Activated naive CD8-positive, alpha-beta T cell treated with anti-CD3 and anti-CD28 coated beads, Interleukin-2, amount 10 ng/mL, durations not matched to agents 7 days and 5 days (primary cell): ENCODE measurements at places on chromosomes 12 and 14. TPM values are rescaled to one million over a fixed set of nuclear protein-coding genes. Genes with fewer than 3 reads are reported as not detected.

GRCh38 chr12:9149372-9149771 is 33.7 kb upstream of the A2M start:
- no peak for DNase-seq

DNA sequence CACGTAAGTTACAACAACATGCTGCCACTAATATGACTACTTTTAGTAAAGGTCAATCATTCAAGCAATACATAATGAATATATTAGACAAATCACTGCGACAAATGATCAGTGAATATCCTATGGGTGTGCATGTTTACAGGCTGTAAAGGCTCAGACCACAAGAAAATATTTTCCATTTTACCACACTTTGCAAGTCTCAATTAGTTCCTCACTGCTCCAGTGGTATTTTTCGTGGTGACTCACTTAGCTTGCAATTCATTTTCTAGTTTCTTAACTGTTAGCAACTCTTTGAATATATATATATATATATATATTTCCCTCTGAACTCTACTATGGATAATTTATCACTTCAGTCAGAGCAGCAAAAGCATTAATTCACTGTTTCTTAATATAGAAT is 96.9 kb downstream of the EML5 start:
- DNase-seq = no peak

DNA sequence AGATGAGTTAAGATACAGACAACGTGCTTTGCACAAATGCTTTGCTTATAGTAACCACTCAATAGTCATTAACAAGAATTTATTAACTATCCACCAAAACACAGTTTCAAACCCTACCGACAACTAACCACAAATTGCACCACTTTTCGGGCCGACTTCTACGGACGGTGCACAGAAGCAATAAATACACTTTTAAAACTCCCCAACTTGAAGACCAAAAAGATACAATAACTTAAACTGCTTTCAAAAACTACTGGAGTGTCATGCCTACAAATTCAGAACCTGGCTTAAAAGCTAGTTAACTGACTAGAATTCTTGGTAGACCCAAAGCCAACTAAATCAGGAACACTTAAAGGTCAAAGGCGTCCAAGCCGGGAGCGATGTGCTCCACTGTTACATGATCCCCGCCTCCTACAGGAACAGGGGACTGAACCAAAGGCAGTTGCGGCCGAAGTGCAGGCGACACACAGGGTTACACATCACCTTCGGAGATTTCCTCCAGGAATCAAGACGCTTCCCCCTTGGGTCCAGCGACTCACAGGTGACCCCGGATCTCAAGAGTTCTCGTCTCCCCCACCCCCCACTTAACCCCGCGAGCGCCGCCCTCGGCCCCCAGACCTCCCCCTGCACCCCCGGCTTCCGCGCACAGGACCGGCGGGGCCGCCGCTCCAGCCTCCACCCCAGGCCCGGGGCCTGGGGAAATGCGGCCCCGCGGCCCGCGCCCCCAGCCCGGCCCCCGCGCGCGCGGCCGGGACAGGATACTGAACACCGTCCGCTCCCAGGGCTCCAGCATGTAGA is 507 bp downstream of the SPTSSA start:
- DNase-seq = no peak

- no peak for DNase-seq
Observed at GRCh38 chr14:76495983-76496382, 120.0 kb downstream of the ESRRB start.

- DNase-seq = no peak
Observed at GRCh38 chr12:52149651-52150241, 42.1 kb downstream of the KRT80 start.

- no peak for DNase-seq
Observed at GRCh38 chr12:7061596-7061995, 1.1 kb downstream of the C1S start.

- DNase-seq = no peak
Observed at GRCh38 chr12:58981961-58982360, 61.7 kb upstream of the LRIG3 start.

DNA sequence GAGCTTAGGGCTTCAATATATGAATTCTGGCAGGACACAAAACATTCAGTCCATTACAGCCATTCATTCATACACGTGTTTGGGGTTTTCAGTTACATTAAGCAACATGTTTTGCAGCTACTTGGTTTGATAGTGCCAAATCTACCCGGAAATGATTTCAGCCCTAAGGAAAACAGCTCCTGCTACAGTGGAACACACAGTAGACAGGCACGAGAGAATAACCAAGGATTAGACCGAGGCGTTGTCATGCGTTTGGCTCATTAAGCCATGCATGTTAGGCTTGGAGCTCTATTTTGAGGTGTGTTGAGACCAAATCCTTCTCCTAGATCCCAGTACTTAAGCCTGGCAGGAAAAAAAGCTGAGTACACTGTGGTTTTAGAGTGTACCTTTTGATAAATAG is 177.4 kb downstream of the PRKCH start:
- DNase-seq = no peak

DNA sequence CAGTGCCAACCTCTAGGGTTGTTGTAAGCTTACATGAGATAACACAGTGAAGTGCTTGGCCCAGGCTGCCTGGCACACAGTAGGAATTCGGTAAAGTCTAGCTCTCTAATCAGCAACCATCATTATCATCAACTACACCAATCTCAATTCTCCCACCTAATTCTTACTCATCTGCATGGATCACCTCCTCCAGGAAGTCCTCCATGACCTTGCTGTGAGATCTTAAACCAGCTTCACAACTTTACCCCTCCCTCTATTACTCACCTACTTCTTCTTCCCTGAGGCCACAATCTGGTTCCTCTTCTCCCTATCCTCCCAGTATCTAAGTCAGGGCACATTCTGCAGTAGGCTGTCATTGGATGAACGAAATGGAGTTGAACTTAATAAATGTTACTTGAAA is 67.3 kb downstream of the GSC start:
- no peak for DNase-seq

DNA sequence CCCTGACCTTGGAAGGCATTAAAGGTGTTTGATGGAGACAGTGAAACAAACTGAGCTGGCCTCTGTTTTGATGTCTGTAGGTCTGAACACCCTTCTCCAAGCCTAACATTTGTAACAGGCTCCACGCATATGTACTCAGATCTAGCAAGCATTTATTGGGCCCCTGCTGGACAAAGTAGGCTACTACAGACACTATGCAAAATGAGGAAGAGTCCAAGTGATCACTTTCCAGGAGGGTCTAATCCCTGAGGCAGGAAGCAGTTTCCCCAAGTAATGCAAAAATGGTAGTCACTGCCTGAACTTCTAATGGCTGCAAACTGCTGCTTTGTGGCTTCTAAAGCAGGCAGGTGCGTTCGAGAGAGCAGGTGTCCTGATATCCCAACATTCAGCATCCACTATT is 405.8 kb downstream of the MED13L start:
- DNase-seq = no peak

GRCh38 chr12:101939856-101940265 is 62.5 kb downstream of the DRAM1 start:
- no peak for DNase-seq

- no peak for DNase-seq
Observed at GRCh38 chr12:124800506-124800905, 63.2 kb downstream of the SCARB1 start.

- no peak for DNase-seq
Observed at GRCh38 chr12:105476616-105477015, 146.1 kb downstream of the C12orf75 start.

GRCh38 chr12:79069009-79069408 is 204.4 kb downstream of the SYT1 start:
- no peak for DNase-seq

- DNase-seq = no peak
Observed at GRCh38 chr12:9104087-9104486, 11.6 kb downstream of the A2M start.

- DNase-seq = no peak
Observed at GRCh38 chr12:67091204-67091603, 178.0 kb upstream of the CAND1 start.

GRCh38 chr14:106044515-106044914 is 518.1 kb downstream of the TMEM121 start:
- DNase-seq = no peak

GRCh38 chr12:48118284-48118871 is 786 bp upstream of the PFKM start:
- no peak for DNase-seq

DNA sequence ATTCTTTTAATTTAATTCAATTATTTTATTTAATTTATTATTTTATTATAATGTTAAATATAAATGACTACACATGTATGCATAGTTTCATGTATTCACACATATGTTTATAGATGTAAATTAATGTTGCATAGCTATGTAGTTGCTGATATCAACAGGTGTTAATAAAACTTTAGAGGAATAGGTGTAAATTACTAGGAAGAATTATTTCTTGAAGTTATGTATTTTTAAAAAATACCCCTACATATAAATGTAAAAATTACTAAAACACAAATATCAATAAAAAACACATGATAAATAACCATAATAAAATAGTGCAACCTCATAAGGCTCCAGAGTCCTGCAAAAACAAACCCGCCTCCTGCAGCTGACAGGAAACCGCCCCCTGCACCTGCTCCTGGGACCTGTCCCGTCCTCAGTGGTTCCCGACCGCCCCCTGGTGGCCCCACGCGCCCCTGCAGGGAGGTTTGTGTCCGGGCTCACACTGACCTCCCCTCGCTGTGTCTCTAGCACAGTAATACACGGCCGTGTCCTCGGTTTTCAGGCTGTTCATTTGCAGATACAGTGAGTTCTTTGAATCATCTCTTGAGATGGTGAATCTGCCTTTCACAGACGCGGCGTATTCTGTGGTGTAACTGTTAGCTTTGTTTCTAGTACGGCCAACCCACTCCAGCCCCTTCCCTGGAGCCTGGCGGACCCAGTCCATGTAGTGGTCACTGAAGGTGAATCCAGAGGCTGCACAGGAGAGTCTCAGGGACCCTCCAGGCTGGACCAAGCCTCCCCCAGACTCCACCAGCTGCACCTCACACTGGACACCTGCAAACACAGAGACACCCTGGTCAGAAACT is 1264.0 kb downstream of the TMEM121 start:
- DNase-seq = peak; percentile 82

DNA sequence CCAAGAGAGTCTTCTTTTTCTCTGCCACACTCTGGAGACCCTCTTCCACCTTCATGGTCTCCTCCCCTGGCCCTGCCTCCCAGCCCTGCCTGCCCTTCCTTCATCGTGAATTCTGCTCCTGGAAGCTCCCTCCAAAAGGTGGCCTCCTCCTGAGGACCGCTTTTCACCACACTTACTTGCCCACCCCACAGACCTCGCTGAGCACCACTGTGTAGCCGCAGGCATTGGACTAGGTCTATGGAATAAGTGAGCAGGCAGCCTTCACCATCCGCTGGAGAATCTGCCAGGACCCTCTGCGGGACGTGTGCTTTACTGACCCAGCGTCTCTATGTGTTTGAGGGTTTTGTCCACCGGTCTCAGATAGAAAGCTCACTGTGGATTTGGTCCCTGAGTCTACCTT is 9.7 kb upstream of the KRT5 start:
- peak; percentile 11 for DNase-seq

GRCh38 chr14:35985474-35986218 is 159.5 kb downstream of the BRMS1L start:
- DNase-seq = no peak

- peak; percentile 78 for DNase-seq
Observed at GRCh38 chr14:94036313-94037167, 10.4 kb downstream of the OTUB2 start.

DNA sequence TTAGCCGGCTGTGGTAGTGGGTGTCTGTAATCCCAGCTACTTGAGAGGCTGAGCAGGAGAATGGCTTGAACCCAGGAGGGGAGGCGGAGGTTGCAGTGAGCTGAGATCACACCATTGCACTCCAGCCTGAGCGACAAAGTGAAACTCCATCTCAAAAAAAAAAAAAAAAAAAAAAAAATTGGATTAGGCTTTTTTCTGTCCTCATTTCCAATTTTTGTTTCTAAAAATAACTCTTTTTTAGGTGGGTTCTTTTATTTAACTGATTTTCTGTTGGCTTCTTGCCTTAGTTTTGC is 863.7 kb downstream of the LRFN5 start:
- no peak for DNase-seq

DNA sequence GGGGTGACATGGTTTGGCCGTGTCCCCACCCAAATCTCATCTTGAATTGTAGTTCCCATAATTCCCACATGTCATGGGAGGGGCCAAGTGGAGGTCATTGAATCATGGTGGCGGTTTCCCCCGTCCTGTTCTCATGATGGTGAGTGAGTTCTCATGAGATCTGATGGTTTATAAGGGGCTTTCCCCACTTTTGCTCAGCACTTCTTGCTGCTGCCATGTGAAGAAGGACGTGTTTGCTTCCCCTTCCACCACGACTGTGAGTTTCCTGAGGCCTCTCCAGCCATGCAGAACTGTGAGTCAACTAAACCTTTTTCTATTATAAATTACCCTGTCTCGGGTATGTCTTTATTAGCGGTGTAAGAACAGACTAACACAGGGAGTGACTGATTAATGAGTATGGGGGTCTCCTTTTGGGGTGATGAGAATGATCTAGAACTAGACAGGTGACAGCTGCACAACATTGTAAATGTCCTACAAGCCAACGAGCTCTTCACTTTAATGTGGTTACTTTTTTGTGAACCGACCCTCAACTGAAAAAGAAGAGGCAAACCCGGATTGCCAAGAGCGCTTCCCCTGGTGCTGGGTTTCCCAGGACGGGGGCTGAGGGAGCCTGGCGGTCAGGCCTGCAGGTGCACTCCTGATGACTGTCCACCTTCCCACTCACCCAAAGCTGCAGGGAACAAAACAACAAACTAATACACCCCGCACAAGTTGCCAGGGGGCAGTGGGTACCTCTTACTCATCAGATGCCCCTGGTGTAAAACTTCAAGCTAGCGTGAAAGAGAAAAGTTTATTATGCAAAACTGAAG is 90.1 kb downstream of the NCOR2 start:
- no peak for DNase-seq

GRCh38 chr12:110591451-110592051 is 8.4 kb upstream of the PPTC7 start:
- DNase-seq = no peak

- no peak for DNase-seq
Observed at GRCh38 chr12:38144601-38145436, 171.8 kb upstream of the ALG10B start.

GRCh38 chr14:59213368-59214315 is 25.2 kb downstream of the DAAM1 start:
- no peak for DNase-seq

- DNase-seq = no peak
Observed at GRCh38 chr14:99350751-99351150, 78.8 kb upstream of the BCL11B start.

- DNase-seq = no peak
Observed at GRCh38 chr14:86414146-86414545, 884.2 kb downstream of the FLRT2 start.

The KRT2 gene
- total RNA-seq = not detected

The GALNT6 gene
- 30.0 TPM for total RNA-seq

The PTPRB gene
- not detected for total RNA-seq

The GXYLT1 gene
- total RNA-seq = 9.0 TPM

The TAPBPL gene
- total RNA-seq = 50.1 TPM

The SOX5 gene
- not detected for total RNA-seq

The SDS gene
- 0.60 TPM for total RNA-seq

The DNAI7 gene
- total RNA-seq = not detected

The MTRFR gene
- total RNA-seq = 41.2 TPM

The OR6C2 gene
- not detected for total RNA-seq

The ERG28 gene
- 16.0 TPM for total RNA-seq

The ARHGEF25 gene
- 1.3 TPM for total RNA-seq
